ENCODE measurements at places on chromosomes 6 and 20.

DNA sequence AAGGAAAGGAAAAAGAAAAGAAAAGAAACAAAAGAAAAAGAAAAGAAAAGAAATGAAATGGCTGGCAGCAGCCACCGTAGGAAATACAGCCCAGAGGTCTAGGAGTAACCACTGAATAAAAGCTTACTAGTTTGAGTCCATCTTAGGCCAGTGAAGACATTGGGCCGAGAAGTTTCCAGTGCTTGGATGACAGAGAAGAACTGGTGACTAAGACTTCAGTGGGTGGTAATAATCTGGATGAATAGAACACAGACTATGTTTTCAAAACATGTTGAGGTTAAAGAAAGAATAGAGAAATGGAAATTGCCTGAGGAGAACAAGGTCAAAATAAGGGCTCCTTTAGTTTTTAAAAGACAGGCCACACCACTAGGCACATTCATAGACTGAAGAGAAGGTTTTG, 198.8 kb downstream of the ATXN1 start:
- DNase-seq: no peak

DNA sequence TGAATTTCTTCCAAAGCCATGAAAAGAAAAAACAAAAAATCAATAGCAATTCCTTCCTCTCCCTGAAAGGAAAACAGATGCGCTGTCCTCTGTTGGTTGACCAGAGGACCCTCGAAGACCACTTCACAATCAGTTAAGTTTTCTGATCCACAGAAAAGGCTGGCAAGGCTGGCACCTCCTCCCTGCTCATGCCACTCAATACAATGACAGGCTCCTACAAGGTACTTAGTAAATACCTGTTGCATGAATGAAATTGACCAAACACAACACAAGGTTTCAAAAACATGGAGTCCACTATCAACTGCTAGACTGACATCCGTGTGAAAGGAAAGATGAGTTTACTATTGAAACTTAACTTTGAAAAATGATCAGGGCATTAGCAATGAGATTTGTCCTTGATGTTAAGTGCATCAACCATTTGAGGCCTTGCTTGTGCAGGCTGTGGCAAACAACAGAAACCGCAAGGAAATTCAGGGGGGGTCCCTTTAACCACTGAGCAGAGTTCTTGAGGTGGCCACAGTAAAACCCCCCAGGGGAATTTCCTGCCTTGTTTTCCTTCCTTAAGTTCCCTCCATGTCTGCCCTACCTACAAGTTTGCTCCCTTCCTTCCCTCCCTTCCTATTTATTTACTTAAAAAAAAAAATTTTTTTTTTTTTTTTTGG, 27.9 kb upstream of the RTF2 start:
- DNase-seq: peak; percentile 33

GRCh38 chr6:4262526-4262925, 127.2 kb upstream of the ECI2 start:
- no peak for DNase-seq

- no peak for DNase-seq
Measured at GRCh38 chr6:52537001-52537753, 39.7 kb downstream of the TRAM2 start.

GRCh38 chr20:50464026-50464724, 46.0 kb upstream of the PTPN1 start:
- peak; percentile 24 for DNase-seq

All from stimulated activated CD8-positive, alpha-beta memory T cell treated with anti-CD3 and anti-CD28 coated beads, Interleukin-4, amount 100 ng/mL, for 4 hours (primary cell).